IMR-90 (cell line): ENCODE measurements at places on chromosomes 1 and 21. TPM values are rescaled to one million over a fixed set of nuclear protein-coding genes. Genes with fewer than 3 reads are reported as not detected.

Gene EPHA2
- total RNA-seq = 22.5 and 24.0 TPM in 2 replicates

Gene C1orf210
- not detected in 2 replicates for total RNA-seq

GRCh38 chr21:15272591-15272990 lies 207.8 kb upstream of the NRIP1 start:
- no peak for DNase-seq

- DNase-seq = peak; percentile 82
These were observed 22.9 kb downstream of the OVAAL start for GRCh38 chr1:180581635-180582039.

Gene PROX1
- under 0.01 and 0.28 TPM in 2 replicates for total RNA-seq

GRCh38 chr1:7856345-7856744 lies 3.5 kb upstream of the UTS2 start:
- no peak for DNase-seq

DNA sequence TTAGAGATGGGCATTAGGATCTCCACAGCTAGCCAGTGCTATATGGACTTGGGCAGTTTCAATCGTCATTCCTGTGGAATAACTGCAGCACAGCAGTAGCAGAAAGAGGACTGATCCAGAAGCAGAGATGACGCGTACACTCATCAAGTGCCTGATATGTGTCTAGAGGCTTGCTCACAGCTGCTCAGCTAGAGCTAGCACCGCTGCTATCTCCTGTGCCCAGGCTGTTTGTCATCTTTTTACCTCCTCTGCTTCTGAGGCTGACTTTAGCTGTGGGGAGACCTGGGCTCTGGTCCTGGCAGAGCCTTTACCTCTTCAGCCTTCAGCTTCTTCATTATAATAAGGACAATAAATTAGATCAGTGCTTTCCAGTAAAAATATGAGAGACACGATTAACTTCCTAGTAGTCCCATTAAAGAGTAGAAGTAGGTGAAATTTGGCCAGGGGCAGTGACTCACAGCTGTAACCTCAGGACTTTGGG lies 5.3 kb downstream of the TENT5C start:
- DNase-seq = no peak

DNA sequence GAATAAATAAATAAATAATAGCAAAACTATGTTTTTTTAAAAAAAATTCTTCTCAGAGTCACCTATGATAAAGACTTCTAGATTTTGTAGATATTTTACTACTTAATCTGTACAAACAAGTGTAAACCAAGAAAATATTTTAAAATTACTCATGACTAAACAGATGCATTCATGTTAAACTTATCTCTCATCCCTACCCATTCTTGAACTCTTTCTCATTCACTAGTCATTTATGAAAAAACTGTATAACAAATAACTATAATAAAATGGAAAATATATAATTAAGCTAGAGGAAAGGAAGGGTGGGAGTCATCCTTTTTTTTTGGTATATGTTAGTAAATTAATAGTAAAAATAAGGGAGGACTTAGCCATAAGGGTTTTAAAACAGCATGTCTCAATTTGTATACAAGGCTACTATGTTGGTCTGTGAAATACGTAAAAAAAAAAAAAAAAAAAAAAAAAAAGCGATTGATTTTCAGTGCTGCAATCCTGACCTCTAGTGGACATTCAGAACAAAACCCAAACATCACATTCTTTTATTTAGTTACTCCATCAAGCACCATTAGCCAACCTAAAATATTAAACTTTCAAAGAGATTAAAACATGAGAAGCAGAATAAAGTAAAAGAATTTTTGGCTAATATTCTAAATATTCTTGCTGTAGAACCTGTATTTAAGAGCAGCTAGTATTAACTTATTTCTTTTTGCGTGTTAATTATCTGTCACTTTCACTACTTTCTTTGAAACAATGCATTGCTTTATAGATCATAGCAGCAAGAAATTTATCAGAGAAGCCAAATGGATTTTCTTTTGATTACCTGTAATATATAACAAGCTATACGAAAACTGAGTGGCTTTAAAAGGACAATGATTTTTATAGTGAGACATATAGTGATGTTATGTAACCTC lies 255.8 kb upstream of the CACYBP start:
- DNase-seq = peak; percentile 63

Gene LRRN2
- total RNA-seq = not detected in 2 replicates

Gene F13B
- total RNA-seq = not detected in 2 replicates

DNA sequence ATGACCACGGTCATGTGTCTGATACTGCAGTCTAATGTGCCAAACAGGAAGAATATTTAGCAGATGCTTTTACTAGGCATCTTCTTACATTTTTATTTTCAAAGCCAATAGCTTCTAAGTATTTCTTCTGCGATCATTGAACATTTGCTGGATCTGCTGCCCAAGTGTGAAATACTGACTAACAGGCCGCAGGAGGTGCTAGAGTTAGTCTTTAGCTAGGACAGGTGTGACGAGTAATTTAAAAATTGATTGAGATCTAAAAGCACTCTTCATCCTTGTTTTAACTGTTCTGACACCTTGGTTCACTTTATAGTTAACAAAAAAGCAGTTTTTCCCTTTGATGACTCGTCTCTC lies 748 bp upstream of the FAM78B start:
- no peak for DNase-seq

- peak; percentile 16 for DNase-seq
These were observed 1.9 kb downstream of the YBX1 start for GRCh38 chr1:42684139-42684538.

GRCh38 chr1:15081102-15081501 lies 72.4 kb upstream of the TMEM51 start:
- no peak for DNase-seq

GRCh38 chr1:66505671-66506392 lies 28.1 kb upstream of the SGIP1 start:
- DNase-seq = peak; percentile 82
